ENCODE measurements at places on chromosomes 5 and 9.

- no peak for DNase-seq
Measured at GRCh38 chr5:57681942-57682341, 199.3 kb upstream of the ACTBL2 start.

DNA sequence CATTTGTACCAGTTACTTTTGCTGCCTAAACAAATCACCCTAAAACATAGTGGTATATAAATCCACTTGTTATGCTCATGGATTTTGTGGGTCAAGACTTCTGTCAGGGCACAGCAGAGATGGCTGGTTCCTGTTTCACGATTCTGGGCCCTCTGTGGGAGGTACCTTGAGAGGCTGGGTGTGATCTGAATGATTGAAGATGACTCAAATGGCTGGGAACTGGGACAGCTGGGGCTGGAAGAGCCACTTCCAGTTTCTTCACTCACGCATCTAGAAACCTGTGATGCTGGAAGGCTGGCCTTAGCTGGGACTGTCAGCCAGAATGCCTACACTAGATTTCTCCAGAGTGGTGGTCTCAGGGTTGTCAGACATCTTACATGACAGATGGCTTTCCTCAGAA lies 88.1 kb downstream of the KIF4B start:
- DNase-seq = no peak

DNA sequence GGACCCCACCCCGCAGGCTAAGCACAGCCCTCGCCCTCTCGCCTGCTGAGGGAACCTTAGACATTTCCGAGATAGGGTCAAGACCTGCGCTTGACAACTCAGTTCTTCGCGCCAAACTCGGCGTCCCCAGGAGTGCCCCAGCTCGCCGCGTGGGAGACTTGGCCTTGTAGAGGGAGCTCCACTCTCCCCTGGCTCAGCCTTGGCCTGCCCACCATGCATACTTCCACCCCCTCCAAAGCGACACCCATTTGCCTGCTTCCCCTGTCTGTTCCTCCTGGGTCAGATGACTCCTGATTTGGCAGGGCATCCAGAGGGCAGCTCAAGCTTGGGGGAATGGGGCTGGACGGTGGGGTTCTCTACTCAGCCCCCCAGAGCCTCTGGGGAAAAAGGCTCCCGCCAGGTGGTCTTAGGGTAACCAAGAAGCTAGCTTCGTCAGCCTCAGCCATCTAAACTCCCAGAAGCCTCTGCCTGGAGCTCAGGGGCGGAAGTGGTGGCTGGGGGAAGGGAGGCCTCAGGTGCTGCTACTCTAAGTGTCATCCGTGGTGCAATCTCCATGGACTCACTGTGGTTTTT lies 560 bp downstream of the DOCK2 start:
- DNase-seq = peak; percentile 75

DNA sequence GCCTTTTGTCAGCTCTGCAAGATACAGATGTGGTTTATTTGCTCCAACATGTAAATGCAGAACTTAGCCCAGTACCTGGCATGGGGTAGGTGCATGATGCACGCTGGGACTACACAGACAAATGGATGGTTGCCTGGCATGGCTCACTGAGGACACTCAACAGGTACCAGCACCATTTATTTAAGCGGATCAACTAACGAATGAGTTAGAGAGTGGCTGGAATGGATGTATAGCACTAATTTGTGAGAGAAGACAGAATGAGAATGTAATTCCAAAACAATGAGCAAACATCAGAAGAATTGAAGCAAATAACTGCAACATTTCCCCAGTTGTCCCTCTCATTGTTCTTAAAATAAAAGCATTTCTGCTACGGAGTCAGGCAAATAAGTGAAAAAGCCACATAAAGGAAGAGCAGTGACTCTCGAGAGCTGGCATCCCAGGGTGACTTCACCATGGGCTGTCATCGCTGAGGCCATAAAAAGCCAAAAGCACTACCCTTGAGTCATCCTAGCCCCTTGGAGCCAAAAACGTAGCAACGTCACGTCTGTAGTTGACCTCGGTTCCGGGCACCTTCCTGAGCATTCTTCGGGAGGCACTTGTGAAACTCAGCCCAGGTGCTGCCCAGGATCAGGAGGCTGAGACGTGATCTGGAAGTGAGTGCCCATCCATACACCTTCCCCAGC lies 290.3 kb downstream of the NSG2 start:
- DNase-seq = no peak

GRCh38 chr9:129501771-129502319 lies 119.1 kb downstream of the C9orf50 start:
- DNase-seq = no peak

DNA sequence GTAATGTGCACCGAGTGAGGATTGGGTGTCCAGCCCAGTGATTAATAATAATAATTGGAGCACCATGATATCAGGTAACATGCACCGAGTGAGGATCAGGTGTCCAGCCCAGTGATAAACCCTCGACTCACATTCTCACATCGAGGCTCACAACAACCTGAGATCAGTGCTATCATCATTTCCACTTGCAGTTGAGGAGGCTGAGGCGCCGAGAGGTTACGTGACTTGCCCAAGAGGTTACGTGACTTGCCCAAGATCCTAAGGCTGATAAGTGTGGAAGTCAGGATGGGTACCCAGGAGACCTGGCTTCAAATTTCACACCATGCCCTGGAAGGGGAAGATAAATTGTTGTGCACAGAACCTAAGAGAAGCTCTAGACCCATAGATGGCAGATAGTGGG lies 189.4 kb downstream of the MED10 start:
- DNase-seq = no peak

GRCh38 chr5:174053905-174054304 lies 8.4 kb downstream of the NSG2 start:
- DNase-seq = no peak

GRCh38 chr5:139105621-139106071 lies 92.5 kb downstream of the SIL1 start:
- no peak for DNase-seq

DNA sequence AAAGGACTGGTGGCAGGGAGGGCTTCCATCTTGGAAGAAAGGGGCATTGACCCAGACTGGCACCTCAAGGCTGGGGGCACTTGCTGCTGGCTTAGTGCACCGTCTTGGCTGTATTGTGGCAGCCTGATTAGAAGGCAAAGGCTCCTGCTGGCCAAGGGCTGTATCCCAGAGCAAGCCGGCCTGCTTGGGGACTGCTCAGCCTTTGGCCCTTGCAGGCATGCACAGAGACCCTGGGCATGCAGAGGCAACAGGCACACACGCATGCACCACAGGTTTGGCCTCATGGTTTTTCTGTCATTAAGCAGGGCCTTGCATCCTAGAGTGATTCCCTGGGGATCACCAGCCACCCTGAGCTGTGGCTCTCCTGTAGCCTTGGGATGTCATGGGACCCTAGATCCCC lies 29.0 kb downstream of the PITX1 start:
- no peak for DNase-seq

DNA sequence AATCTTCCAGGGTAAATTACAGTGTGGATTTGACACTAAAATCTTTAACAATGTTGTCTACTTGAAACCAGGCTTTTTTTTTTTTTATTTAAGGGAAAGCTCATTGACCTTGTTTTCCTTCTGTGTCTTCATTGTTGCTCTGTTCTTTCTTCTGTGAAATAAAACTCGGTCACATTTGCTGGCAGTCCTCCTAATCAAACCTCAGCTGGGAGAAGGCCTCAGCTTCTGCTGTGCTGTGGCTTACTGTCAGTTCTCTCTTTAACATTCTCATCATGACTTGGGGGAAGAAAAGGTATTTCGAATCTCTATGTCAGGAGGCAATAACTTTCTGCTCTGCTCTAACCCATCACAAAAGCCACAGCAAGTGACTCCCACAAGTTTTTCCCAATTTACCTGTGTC lies 268.9 kb downstream of the ZNF608 start:
- DNase-seq = no peak

DNA sequence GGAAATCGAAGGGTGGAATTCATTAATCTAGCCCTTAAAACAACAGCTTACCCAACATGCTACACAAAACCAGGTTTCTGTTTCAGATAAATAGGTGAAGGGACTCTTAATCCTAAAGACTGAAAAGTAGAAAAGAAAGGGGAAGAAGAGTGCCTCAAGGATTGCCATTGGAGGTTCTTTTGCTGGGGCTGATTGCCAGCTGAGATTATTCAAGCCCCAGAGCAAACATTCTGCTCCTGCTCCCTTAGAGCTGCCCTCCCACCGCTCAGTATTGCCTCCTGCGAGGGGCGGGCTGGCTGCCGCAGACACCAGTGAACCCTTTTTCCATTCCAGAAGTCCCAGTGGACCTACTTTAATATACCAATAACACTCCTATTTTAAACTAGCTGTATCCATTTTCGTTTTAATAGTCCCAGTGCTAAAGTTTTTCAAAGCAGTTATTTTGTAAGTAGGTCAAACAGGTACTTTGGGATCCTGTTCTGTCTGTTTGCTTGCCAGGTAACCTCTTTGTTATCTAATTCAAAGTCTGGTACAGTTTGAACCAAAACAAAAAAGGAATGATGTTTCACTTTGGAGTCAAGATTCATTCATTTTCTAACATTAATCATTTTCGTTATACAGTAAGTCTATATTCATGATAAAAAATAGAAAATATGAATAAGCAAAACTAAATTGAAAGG lies 38.6 kb downstream of the HMGCS1 start:
- no peak for DNase-seq

DNA sequence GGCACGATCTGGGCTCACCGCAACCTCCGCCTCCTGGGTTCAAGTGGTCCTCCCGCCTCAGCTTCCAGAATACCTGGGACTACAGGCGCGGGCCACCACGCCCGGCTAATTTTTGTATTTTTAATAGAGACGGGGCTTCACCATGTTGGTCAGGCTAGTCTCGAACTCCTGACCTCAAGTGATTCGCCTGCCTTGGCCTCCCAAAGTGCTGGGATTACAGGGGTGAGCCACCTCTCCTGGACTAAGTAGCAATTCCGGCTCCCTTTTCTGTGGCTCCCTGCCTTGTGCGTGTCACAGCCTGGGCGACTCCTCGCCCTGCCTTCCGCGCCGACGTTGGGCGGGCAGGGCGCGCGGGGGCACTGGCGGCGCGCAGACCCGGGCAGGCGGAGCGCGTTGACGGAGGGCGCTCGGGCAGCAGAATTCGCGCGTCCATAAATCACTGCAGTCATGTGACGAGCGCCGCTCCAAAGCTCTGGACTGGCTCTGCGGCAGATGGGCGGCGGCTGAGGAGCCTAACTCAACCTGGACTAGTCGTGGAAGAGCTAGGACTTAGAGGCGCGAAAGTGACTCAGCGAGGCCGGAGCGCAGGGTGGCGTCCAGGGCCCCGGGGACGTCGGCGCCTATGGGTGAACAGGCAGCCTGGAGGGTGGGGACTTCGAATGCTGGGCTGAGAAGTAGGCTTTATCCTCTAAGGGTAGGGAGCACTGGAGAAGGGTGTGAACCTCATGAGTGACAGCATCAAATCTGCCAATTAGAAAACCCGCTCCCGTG lies 1.4 kb upstream of the CIZ1 start:
- DNase-seq = peak; percentile 87
